ENCODE measurements at places on chromosomes 5 and 9.

GRCh38 chr5:109868737-109869136, 179.0 kb downstream of the MAN2A1 start:
- no peak overlapping the region for H3K27ac ChIP-seq
- peaks cover 13% of the 10 kb centered on the region for H3K4me1 ChIP-seq
- H3K27me3 ChIP-seq = no peaks in the 10 kb centered on the region

DNA sequence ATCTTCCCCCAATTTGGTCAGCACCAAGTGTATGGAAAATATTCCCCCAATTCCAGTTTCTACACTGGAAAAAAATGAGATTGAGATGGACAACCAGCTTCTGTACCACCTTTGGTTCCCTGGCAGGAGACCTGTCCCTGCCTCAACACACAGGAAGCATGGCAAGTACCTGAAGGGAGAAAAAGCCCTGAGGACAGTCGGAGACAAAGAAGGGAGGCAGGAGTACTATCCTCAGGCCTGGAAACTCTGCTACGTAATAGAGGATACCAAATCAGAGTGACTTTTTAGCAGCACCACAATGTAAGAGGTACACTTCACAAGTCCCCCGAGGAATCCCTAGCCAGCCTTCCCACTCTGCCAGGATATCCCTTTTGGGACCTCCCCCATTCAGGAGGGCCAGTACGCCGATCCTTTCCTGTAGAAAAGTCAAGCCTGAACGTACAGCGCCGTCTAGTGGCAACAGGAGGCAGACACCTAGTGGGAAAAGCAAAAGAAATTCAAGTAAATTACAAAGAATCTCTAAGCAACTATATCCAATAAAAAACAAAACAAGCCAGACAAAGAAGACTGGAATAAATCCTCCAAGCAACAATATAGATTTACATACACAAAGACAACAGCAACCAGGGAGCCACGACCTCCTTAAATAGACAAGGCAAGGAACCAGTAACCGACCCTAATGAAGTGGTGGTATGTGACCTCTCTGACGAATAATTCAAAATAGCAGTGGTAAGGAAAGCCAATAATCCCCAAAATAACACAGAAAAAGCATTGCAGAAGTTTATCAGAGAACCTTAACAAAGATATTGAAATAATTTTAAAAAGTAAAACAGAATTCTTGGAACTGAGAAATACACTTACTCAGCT, 63.3 kb upstream of the SLCO6A1 start:
- H3K27me3 ChIP-seq = no peaks in the 10 kb centered on the region
- H3K27ac ChIP-seq = no peak overlapping the region
- H3K4me1 ChIP-seq = no peaks in the 10 kb centered on the region
- H3K4me3 ChIP-seq = no peak overlapping the region
- DNase-seq = no peak
- no peaks in the 10 kb centered on the region for H3K36me3 ChIP-seq

- no peaks in the 10 kb centered on the region for H3K27me3 ChIP-seq
- H3K4me3 ChIP-seq = no peak overlapping the region
- H3K27ac ChIP-seq = no peak overlapping the region
- no peaks in the 10 kb centered on the region for H3K4me1 ChIP-seq
- no peaks in the 10 kb centered on the region for H3K36me3 ChIP-seq
These were observed 194.9 kb downstream of the PALM2AKAP2 start for GRCh38 chr9:109974918-109975276.

DNA sequence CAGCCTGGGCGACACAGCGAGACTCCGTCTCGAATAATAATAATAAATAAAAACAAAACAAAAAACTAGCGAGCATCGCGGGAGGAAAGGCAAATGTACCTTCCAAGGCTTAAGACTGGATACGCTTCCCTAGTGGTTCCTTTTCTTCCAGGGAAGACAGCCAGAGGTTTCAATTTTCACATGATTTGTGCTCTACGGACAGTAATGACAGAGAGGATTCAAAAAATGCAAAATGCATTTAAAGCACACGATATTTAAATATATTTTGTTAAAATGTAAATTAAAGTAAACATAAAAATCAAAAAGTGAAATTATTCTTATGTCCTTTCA, 4.3 kb upstream of the TRIM41 start:
- peaks cover 10% of the 10 kb centered on the region for H3K4me1 ChIP-seq
- peak overlapping the region; percentile 32 for H3K4me3 ChIP-seq
- H3K27ac ChIP-seq = no peak overlapping the region
- no peaks in the 10 kb centered on the region for H3K36me3 ChIP-seq

DNA sequence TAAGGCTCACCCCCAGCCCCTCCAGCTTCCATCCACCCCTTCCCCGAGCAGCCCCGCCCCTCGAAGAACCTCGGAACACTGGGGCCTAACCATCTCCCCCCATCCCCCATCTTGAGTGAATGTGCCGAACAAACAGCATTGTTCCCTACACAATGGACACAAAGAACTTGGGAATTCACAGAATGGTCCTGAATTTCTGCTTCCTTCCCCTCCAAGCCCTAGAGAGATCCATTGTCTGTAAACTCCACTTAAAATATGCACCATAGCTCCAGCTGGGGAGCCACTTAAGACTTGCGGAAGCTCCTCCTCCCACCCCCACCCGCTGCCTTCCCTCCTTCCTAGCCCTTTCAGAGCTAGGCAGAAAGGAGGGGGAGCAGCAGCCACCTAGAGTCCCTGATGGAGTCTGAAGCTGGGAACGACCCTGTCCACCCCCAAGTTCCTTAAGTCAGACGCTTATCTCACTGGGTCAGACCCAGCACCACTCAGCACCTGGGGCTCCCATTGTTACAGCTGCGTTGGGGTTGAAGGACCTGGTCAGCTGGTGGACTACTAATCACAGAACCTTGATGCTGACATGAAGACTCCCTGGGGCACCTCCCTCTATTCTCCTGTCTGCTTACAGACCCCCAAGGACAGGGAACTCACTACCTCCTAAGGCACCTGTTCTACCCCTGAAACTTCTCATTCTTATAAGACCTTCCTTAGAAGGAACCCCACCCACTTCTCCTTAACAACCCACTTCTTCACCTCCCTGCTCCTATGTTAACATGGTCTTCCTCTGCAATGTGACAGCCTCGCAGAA, 61.4 kb downstream of the PCDH1 start:
- no peak overlapping the region for H3K4me3 ChIP-seq
- H3K4me1 ChIP-seq = peaks cover 8% of the 10 kb centered on the region
- H3K27me3 ChIP-seq = peaks cover 10% of the 10 kb centered on the region
- no peak overlapping the region for H3K27ac ChIP-seq
- DNase-seq = no peak
- no peaks in the 10 kb centered on the region for H3K36me3 ChIP-seq

DNA sequence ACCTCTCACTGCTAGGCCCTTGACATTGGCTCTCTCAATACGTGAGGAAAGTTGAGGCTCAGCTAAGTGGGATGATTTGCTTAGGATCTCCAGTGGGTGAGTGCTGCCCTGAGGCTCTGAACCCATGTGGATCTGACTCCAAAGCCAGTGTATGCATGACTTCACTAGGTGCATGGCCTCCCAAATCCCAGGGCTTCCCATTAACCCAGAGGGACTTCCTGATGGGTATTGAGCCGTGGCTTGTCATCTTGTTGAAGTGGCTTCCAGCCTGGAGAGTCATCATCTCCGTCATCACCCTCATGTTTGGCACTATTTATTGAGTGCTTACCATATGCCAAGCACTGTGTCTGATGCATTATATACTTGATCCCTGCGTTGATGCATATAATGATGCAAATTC, 37.3 kb upstream of the TEX48 start:
- no peaks in the 10 kb centered on the region for H3K36me3 ChIP-seq
- H3K27ac ChIP-seq = no peak overlapping the region
- no peak for DNase-seq
- H3K27me3 ChIP-seq = no peaks in the 10 kb centered on the region
- peaks cover 35% of the 10 kb centered on the region for H3K4me1 ChIP-seq

DNA sequence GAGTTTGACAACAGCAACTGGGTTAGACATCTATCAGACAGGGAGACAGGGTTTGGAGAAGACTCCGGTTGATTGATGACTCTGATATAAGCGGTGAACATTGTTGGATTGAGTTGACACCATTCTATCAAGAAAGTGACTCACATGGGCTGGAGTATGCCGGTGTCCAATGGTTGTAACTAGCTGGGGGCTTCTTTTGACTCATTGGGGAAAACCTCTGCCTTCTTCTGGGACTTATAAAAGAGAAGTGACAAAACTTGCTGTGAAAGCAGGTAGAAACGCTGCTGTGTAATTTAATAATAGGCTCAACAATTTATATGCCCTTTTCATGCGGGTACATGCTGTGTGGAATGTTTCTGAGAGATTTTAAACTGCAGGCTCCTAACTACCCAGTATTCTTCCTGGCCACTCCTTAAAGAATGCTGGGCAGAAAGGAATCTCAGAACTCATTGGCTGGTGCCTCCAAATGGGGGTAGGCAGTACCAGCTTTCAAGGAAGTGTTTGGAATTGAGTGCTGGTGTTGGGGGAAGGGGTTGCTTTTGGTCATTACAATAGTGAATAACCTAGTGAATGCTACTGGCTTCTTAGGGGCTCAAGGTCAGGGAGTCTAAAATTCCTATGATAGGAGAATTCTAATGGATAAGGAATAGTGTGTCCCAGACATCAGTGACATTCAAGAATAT, 43.9 kb downstream of the FYB1 start:
- no peaks in the 10 kb centered on the region for H3K27me3 ChIP-seq
- peaks cover 6% of the 10 kb centered on the region for H3K4me1 ChIP-seq
- no peak overlapping the region for H3K27ac ChIP-seq
- H3K4me3 ChIP-seq = no peak overlapping the region

DNA sequence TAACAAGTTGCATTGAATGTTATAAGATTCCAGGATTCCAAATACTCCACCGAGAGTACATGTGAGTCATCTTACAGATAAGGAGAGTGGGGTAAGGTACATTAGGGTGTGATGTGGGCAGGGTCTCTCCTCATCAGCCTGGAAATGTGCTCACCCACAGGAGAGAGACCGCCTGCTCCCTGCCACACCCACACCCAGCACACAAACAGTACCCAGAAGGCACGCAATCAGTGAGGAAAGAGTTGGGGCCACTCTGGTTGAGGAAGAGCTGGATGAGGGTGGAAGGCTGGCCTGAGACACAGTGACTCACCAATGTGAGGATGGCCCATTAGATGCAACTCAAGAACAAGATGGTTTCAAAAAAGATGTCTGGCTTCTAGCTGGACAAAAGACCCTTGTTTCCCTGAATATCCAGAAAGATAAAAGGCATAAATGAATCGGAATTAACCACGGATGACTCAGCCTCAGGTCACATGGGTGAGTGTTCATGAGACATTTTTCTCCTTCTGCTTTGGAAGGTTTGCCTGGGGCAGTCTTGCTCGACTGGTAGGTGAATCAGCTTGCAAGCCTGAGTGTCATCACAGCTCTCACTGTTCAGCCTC, 51.1 kb upstream of the LHFPL2 start:
- peak overlapping the region; percentile 91 for H3K27ac ChIP-seq
- H3K36me3 ChIP-seq = no peaks in the 10 kb centered on the region
- H3K4me3 ChIP-seq = no peak overlapping the region
- no peaks in the 10 kb centered on the region for H3K27me3 ChIP-seq
- H3K4me1 ChIP-seq = peaks cover 32% of the 10 kb centered on the region
- DNase-seq = peak; percentile 99

- H3K27ac ChIP-seq = no peak overlapping the region
- H3K4me1 ChIP-seq = peaks cover 8% of the 10 kb centered on the region
- H3K27me3 ChIP-seq = no peaks in the 10 kb centered on the region
These were observed 63.5 kb downstream of the UBE2R2 start for GRCh38 chr9:33880211-33881089.

- peaks cover 3% of the 10 kb centered on the region for H3K27me3 ChIP-seq
- H3K4me1 ChIP-seq = peaks cover 16% of the 10 kb centered on the region
- no peak overlapping the region for H3K27ac ChIP-seq
- no peak for DNase-seq
- no peak overlapping the region for H3K4me3 ChIP-seq
These were observed 5.2 kb downstream of the WHRN start for GRCh38 chr9:114499941-114500696.

DNA sequence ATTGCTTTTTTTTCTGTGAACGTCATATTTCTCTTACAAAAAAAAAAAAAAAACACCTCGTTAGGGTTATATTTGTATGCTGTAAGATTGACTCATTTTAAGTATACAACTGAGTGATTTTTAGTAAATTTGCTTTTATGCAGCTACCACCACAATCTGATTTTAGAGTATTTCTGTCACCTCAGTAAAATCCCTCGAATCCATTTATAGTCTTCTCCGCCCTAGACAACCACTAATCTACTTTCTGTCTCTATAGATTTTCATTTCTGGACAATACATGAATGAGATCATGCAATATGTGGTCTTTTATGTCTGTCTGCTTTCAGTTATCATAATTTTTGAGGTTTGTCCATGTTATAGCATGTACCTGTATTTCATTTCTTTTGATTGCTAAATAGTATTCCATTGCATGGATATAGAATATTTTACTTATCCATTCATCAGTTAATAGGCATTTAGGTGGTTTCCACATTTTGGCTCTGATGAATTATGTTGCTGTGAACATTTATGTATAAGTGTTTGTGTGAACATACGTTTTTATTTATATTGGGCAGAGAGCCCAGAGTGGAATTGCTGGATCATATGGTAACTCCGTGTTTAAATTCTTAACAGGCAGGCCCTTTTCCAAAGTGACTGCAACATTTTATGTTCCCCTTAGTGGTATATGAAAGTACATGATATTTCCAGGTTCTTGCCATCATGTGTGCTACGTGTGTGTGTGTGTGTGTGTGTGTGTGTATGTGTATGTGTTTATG, 171.4 kb downstream of the SGCD start:
- H3K27ac ChIP-seq = no peak overlapping the region
- H3K27me3 ChIP-seq = no peaks in the 10 kb centered on the region
- no peak overlapping the region for H3K4me3 ChIP-seq
- DNase-seq = no peak
- no peaks in the 10 kb centered on the region for H3K4me1 ChIP-seq
- H3K36me3 ChIP-seq = no peaks in the 10 kb centered on the region

DNA sequence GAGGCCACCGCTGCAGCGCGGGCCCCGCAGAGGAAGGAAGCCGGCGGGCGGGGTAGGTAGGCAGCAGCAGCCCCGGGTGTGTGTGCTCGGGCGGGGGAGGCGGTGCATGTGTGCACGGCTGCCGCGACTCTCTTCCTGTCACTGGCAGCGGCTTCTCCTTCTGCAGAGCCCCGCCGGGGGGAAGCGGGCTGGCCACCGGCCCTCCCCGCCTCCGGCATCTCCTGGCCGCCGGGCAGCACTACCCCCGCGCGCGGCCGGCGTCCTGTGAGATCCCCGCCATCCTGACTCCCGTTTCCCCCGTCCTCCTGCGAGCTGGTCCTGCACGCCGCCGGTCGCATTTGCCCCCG, 315 bp downstream of the PIK3R1 start:
- DNase-seq = no peak
- H3K4me1 ChIP-seq = peaks cover 18% of the 10 kb centered on the region
- no peaks in the 10 kb centered on the region for H3K36me3 ChIP-seq

GRCh38 chr5:126931963-126932660, 98.2 kb downstream of the MARCHF3 start:
- DNase-seq = no peak
- no peak overlapping the region for H3K27ac ChIP-seq
- H3K4me1 ChIP-seq = no peaks in the 10 kb centered on the region
- H3K27me3 ChIP-seq = no peaks in the 10 kb centered on the region

DNA sequence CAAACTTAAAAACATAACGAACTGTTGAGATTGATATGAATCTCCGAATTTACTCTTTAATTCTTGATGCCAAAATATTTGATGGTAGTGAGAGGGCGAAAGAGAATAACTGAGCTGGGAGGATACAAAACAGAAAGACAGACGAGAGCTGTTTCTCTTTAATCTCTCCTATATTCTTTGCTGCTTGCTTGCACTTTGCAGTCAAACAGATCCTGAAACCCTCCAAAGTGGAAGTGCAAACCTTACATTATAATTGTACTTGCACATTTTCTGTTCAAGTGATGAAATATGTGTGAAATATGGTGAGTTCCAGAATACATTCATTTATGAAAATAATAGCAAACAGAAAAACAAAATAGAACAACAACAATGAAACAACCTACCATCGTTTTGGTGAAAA, 63.8 kb downstream of the PAM start:
- no peak for DNase-seq
- no peaks in the 10 kb centered on the region for H3K36me3 ChIP-seq
- no peaks in the 10 kb centered on the region for H3K4me1 ChIP-seq
- no peak overlapping the region for H3K4me3 ChIP-seq
